ENCODE measurements at places on chromosomes 2 and 18.

- DNase-seq = no peak
Measured at GRCh38 chr2:52968043-52968442, 799.6 kb upstream of the CHAC2 start.

- DNase-seq = peak; percentile 79
Measured at GRCh38 chr2:200703127-200703925, 108.4 kb upstream of the BZW1 start.

- DNase-seq = peak; percentile 27
Measured at GRCh38 chr2:204604061-204604460, 58.8 kb downstream of the PARD3B start.

DNA sequence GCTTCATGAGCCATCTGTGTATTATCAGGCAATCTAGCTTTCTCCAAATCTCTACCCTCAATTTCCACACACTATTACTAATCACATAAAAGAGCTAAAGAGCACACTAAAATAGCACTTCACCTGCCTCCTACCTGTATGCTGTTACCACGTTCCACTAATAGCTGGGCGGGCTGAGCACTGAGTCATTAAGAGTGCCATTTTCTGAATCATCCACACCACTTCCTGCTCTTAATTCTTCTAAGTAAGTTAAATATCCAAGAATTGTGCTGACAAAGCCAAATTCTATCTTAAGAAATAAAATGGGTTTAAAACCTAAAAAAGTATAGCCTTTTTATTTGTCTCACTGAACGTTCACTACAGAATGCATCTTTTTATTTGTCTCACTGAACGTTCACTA is 35.7 kb downstream of the NOL10 start:
- DNase-seq = peak; percentile 90

- peak; percentile 94 for DNase-seq
Measured at GRCh38 chr2:151774506-151774905, 40.2 kb upstream of the NEB start.

- no peak for DNase-seq
Measured at GRCh38 chr2:10918661-10919409, 7.1 kb downstream of the KCNF1 start.

DNA sequence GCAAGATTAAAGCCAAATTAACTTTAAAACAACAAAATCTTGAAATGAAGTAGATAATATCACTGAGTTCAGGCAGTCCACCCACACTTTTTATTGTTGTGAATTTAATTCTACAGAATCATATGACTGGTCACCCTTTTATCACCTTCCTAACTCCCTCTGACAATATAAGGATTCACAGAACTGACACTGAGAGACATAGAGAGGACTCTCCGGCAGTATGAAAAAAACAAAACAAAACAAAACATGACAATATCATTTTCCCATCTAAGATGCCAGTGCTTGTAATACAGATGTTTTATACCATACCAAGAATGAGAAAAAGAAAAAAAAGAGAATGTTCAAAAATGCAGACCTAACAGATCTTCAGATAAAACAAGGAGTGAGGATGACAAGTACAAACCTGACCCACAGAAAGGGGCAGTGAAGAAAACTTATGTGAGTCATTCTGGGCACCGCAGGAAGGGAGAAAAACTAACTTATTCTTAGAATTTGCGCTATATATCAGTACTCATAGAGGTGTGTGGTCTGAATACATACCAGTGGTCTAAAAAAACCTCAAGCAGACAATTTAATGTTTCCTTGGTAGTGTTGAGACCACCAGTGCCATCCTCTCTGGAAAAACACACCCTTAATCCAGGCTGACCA is 136.6 kb downstream of the ZAP70 start:
- peak; percentile 24 for DNase-seq

DNA sequence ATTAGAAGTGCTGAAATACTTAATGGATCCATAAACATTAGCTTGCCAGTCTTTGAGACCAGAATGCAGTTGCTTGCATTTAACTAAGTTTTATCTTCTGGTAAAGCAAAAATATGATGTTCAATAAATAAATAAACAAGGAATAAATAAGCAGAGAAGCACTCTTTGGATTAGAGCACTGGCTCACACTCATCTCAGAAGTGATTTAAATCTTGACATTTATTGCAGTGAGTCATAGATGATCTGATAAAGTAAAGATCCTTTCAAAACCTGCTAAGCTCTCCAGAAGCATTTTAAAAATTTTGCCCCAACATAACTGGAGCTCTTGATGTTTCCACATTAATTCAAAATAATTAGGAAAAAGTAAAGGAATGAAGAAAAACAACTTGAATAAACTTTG is 66.8 kb downstream of the KYNU start:
- peak; percentile 50 for DNase-seq

- peak; percentile 72 for DNase-seq
Measured at GRCh38 chr2:226652983-226653765, 146.4 kb downstream of the IRS1 start.

DNA sequence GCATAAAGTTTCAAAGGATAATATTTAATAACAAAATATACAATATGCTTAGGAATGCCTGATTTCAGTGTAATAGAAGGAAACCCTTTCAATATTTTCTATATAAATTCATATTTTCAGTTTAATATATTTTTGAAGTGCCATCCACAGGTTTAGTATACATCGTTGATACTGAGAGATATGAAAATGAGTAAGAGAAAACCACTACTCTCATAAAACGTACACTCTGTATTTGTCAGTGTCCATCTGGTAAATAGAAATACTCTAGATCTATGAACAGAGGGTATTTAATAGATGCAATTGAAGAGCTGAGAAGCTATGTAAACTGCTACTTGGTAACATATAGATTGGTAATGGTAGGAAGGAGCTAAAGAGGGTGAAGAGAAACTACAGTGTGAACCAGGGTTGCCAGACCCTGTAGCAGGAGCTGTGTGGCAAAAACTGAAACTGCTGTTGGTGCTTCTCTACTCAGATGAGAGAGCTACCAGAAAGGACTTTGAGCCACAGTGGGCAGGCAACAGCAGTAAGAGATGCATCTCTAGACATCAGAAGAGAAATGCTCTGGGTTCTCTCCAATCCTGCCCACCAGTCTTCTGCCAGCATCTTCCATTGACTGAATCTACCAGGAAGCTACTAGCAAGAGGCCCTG is 187.4 kb downstream of the CCDC102B start:
- DNase-seq = no peak

DNA sequence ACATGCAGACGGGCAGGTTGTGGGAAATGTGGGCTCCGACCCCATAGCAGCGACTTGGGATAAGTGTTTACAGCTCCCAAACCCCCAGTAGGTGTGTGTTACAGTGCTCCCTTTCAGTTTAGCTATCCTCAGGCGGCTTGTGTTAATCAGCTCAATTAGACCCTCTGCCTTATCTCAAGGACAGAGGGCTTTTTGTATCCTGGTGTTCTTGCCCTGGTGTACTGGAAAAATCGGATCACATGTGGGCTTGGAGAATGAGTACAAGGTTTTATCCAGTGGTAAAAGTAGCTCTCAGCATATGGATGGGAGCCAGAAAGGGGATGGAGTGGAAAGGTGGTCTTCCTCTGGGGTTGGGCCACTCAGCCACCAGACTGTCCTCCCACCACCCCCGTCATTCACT is 264.7 kb upstream of the SYT4 start:
- no peak for DNase-seq

- no peak for DNase-seq
Measured at GRCh38 chr2:22497789-22498188, 887.2 kb upstream of the KLHL29 start.

- peak; percentile 2 for DNase-seq
Measured at GRCh38 chr18:55577812-55578539, 10.0 kb downstream of the TCF4 start.

DNA sequence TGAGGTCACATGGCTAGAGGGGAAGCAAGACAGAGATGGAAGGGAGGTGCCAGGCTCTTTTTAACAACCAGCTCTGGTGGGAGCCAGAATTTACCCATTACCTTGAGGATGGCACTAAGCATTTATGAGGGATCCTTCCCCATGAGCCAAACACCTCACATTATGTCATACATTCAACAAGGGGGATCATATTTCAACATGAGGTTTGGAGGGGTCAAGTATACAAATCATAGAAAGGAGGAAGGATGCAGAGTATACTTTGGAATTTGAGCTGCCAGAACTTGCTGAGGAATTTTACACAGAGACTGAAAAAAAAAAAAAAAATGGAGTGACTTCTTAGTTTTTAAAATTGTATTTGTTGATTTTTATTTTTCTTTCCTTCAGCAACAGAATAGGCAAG is 891.4 kb downstream of the CCDC85A start:
- no peak for DNase-seq

DNA sequence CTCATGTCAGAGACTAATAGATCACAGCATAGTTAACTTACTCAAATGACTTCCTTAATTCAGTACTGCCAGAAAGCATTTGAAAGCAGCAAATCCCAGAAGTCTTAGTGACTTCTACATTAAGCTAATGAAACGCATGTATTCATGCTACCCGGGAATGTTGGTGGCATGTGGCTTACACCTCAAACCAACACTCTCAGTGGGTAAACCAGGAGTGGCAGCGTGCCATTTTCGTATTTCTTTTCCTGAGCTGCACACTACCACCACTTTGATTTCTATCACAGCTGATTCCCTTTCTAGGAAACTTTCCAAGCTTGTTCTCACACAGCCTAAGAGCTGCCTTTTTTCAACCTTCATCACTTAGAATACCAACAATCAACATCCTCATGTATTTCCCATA is 646.6 kb downstream of the NRXN1 start:
- no peak for DNase-seq

GRCh38 chr2:239386001-239386670 is 14.7 kb downstream of the HDAC4 start:
- DNase-seq = no peak

- DNase-seq = no peak
Measured at GRCh38 chr2:29182334-29182733, 67.1 kb downstream of the CLIP4 start.

DNA sequence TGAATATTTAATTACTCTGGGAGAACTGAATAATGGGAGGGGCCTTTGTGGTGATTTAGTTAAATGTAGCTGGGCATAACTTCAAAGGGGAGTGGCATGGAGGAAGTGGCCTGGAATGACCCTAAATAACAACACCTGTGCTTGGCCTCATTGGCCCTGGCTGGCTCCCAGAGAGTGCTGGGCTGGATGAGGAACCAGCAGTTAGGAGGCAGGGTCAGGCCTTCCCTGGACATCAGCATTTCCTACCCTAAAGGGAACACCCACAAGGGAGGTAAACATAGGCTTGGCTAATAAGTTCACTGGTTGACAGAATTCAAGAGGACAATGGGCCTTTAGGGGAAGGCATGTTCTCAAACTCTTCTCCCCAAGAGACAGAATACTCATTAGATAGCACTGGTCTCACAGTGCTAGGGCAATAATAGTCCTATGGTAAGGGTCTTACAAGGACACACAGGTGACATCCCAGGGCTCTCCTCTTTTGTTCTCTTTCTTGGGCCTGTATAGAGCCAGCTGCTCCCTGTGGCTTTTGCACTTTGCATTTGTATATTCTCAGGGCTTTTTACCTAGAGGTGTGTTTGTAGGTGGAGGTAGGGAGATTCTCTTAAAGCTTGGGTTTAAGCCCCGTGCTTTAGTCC is 106.8 kb downstream of the ZNF519 start:
- no peak for DNase-seq

DNA sequence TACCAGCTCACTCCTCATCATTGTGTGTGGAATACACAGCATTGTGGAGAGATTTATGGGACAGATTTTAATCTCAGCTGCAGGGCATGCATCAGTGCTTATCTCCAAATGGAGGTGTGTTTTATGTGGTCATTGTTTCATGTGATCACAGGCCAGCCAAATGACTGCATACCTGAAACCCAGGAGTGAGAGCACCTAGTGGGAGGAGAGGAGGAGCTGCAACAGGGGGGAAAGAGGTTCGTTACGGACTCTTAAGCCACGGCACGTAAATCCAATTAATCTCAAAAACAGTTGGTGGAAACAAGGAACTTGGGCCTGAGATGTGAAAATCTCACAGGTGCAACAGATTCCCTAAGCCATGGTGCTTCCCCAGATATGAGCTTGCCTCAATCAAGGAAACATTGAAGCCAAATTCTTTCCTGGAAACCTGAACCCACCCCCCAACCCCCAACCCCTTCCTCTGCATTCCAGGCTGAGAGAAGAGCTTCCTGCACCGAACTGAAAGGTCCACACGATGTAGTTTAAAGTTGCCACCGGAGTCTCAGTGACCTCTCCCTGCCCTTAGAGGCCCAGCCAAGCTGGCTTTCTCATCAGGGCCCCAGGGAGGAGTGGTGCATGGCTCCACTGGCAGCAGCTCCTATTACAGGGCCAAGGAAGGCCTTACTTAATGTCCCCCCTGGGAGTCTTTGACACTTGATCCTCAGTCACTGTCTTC is 167.4 kb downstream of the C1D start:
- peak; percentile 76 for DNase-seq

Measured in renal cortical epithelial cell (primary cell).